ENCODE measurements at places on chromosomes 2 and 18. TPM values are rescaled to one million over a fixed set of nuclear protein-coding genes. Genes with fewer than 3 reads are reported as not detected.

MYO5B gene
- total RNA-seq: not detected

INO80D gene
- total RNA-seq: 2.7 TPM

CDCA7 gene
- 37.1 TPM for total RNA-seq

REG1B gene
- total RNA-seq: not detected

LHCGR gene
- not detected for total RNA-seq

CELF4 gene
- not detected for total RNA-seq

FANCL gene
- total RNA-seq: 40.5 TPM

GPR45 gene
- total RNA-seq: not detected

TTC27 gene
- 22.4 TPM for total RNA-seq

TTC39C gene
- 3.1 TPM for total RNA-seq

ASPRV1 gene
- 0.55 TPM for total RNA-seq

DTNB gene
- 10.4 TPM for total RNA-seq

GAREM1 gene
- not detected for total RNA-seq

KCNG2 gene
- 3.8 TPM for total RNA-seq

UGT1A5 gene
- total RNA-seq: not detected

STEAP3 gene
- 6.0 TPM for total RNA-seq

TUBB6 gene
- 738 TPM for total RNA-seq

REEP1 gene
- 1.1 TPM for total RNA-seq

ATRAID gene
- total RNA-seq: 164 TPM

CRYBA2 gene
- total RNA-seq: not detected

IL36RN gene
- not detected for total RNA-seq

DYNAP gene
- not detected for total RNA-seq

TYMS gene
- 136 TPM for total RNA-seq

TFPI gene
- 41.1 TPM for total RNA-seq

ARHGAP28 gene
- total RNA-seq: 0.61 TPM

HRH4 gene
- total RNA-seq: not detected

GTF3C2 gene
- total RNA-seq: 101 TPM
